ENCODE measurements at places on chromosomes 13 and 19.
A peak's percentile ranks its signal among the peaks of the same experiment; 100 is the strongest.

GRCh38 chr13:91405240-91405639 lies 6.8 kb downstream of the GPC5 start:
- no peak for DNase-seq

DNA sequence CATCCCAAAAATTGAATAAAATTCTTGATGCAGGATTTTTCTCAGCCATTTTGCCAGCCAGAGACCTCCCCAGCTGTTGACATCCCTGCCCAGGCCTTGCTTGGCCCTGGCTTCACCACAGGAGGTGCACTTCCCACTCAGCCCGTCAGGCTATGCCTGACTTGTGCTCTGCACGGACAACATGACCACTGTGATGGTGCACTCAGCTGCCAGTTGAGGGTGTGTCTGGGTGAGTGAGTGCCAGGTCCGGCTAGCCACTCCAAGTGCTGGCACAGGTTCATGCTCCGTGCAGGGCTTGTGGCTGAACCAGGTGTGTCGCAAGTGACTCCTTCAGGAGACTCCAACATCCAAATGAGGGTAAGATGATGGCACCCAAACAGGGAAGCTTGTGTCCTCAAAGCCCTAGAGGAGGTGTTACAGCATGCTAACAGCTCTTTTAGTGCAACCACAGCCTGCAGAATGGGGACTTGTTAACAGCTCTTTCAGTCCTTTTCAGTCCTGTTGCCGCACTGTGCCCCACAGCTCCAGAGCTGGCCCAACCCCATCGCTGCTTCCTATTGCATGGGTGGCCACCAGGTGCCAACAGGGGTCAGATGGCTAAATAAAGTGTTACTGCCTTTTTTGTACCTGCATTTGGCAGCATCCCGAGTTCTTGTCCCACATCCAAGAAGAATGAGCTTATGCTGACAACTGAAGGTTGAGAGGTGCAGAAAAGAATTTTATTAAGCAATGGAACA lies 380.7 kb downstream of the SLITRK5 start:
- DNase-seq = no peak

DNA sequence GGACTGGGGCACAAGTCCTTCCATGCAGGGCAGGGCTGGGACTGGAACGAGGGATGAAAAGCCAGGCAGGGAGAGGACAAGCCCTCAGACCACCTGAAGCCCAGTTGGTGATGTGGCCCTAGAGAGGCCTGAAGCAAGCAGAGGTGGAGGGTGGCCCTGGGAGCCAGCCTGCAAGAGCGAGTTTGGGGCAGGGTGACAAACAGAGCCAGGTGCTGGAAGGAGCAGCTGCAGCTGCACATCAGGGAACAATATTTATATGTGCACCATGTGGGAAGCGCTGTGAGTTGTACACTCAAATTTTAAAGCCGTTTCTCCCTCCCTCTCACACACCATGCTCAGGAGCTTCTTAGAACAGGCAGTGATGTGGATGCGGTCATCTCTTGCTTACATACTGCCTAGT lies 67.8 kb downstream of the FGF9 start:
- no peak for DNase-seq

DNA sequence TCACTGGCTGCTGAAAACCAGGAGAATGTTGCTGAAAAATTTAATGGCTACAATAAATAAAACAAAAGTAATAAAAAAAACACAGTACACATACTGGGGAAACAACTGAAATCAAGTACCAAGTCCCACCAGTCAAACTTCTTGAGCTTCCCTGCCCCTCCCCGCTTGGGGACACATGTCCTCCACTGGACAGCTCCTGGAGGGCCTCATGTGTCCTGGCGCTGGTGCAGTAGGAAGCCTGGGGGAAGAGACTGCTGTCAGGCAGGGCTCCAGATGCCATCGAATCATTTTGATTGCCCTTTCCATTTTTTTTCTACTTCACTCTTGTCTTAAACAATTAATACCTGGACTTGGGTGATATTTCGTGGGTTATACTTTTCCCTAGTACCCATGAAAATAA lies 26.6 kb upstream of the SLC35E1 start:
- DNase-seq = no peak

- DNase-seq = peak; percentile 59
Observed at GRCh38 chr19:3175781-3176714, 2.5 kb upstream of the S1PR4 start.

GRCh38 chr19:46107371-46107770 lies 17.1 kb downstream of the IGFL3 start:
- DNase-seq = no peak

DNA sequence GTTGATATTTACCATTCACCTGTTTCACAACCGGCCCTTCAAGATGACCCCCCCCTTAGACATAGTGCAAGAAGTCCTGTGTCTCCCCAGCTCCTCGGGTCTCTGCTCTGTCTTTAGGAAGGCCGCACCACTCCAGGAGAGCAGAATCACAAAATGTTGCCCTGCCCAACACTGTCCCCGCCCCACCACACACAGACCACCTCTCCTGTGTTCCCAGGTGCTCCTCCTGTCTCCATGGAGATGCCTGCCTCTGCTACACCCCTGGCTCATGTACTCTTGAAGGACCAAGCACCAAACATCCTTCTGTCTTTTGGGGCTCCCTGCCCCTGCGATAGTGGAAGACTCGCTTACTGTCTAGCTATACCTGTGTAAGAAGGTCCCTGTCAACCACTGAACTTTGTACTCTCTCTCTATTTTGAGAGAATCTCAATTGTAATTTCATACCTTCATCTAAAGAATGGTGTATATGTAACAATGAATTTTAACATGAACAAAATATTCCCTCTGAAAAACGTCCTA lies 9.6 kb upstream of the TNFRSF19 start:
- no peak for DNase-seq

- no peak for DNase-seq
Observed at GRCh38 chr13:97499181-97499580, 65.2 kb downstream of the RAP2A start.

DNA sequence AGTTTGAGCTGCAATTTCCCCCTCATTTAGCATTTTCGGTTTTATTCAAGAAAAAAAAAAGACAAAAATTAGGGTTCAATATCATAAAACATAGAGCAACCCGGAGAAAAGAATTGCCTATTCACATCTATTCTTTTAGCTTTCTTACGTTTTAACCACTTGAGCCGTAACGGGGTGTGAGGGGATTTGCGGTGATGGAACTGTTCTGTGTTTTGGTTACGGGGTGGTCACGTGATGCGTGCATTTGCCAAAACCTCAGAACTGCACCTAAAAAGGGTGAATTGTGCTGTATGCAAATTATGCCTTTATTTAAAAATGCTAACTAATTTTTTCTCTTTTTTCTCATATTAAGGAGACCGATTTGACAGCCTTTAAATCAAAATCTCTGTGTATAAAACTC lies 22.1 kb downstream of the CLEC11A start:
- no peak for DNase-seq

DNA sequence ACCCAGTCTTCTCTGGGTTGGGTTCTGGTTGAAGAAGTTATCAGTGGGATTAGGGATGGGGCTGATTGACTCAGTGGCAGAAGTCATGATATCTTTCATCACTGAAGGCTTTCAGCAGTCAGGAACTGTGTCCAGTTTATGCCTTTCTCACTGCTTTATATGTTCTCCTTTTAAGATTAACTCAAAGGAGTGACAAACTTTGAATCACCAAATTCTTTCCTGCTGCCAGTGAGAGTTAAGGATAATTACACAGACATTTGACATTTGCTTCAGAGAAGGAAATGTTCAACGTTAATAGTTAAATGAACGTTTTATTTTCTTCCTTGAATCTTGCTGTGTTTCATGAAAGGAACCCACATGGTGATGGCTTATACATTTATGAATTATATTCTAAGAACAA lies 41.0 kb upstream of the CNMD start:
- no peak for DNase-seq

DNA sequence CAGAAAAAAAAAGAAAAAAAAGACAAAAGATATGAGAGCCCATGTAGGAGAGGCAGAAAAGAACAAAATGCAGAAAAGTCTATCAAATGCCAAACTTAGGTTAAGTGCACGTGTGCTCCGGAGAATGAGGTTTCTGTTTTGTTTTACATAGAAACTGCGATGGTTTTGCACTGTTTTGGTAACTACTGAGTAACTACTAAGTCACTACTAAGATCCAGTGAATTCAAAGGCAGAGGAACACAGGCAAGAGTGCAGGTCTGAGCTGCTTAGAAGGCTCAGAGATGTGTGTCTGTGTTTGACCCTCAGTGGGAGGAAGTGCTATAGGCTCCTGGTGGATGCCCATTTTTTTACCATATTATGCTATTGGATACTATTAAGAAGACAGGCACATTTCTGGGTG lies 299.3 kb downstream of the NDFIP2 start:
- DNase-seq = no peak

- no peak for DNase-seq
Observed at GRCh38 chr13:99254830-99255229, 3.3 kb downstream of the GPR18 start.

DNA sequence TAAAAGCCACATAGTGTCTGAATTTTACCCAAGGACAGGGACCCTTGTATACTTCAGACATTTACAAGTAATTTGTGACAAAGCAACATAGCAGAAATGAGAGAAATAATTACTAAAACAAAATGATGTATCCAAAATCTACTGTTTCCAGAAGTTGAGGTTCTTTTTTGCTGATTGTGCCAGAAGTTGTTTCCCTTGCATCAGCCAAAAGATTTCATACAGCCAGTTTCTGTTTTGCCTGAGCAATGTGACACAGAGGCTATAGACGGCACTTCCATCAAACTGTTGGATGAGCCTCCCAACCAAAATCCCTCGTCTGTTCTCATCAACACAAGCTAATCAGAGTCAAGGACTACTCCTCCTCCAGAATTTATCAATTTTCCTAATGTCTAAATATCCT lies 913.2 kb upstream of the GPC6 start:
- no peak for DNase-seq

GRCh38 chr13:27924529-27925141 lies 4.8 kb downstream of the PDX1 start:
- DNase-seq = no peak

- DNase-seq = no peak
Observed at GRCh38 chr19:28046932-28047331, 1166.0 kb downstream of the UQCRFS1 start.

Measured in naive B cell (primary cell).